ENCODE measurements at places on chromosomes 6 and 20.

DNA sequence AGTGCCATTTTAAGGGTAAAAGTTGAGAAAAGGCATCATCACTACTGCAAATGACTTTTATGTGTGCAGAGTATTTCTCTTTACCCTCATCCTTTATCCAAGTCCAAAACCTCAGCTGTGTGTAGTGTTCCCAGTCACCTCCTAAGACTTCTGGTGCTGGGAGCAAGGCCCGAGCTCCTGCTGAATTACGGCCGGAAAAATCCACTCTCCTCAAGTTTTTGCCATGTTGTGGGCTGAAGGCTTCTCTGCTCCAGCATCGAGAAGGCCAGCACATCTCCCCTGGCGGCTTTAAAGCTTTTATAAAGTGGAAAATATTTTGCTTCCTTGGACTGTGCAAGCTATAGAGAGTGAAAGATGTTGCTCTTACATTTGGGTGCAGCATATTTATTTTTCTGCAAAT, 153.2 kb upstream of the THBS2 start:
- DNase-seq, result no peak

DNA sequence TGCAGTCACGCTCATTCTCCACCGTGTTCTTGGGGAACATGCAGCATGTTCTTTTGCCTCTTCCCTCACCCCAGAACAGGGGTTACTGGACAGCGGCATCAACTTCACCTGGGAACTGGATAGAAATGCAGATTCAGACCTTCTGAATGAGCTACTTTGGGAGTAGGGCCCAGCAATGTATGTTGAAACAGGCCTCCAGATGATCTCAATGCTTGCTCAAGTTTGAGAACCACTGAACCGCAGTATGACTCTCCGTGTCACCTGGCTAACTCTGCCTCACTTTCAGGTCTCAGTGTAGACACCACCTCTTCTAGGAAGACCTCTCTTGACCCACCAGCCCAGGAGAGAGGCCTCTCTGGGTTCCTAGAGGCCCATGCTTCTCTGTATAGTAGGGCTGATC, 4.9 kb downstream of the TRIB3 start:
- DNase-seq, result no peak

DNA sequence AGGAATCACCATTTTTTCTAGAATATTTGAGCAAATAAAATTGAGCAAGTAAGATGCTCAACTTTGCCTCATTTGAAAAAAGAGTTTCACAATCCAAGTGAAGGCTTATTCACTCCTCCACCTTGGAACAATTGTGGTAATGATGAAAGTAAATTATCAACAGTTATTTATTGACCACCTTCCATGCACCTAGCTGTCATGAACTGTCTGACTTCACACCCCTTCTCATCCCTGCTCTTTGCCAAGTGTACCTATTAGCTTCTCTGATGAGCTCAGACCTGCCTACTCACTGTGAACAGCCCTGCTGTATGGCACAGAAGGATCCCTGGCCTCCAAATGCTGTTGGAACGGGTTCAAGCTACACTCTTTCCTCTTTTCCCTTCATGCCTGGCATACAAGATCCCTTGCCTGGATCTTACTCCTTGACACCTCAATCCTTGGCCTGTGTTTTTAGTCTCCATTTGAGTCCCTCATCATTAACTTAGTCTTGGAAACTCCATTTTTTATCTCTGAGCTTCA, 99.0 kb upstream of the PREP start:
- DNase-seq, result no peak

- DNase-seq, result no peak
Measured at GRCh38 chr6:51152594-51152993, 333.9 kb downstream of the TFAP2B start.

GRCh38 chr6:131309437-131309836, 174.2 kb downstream of the AKAP7 start:
- no peak for DNase-seq

DNA sequence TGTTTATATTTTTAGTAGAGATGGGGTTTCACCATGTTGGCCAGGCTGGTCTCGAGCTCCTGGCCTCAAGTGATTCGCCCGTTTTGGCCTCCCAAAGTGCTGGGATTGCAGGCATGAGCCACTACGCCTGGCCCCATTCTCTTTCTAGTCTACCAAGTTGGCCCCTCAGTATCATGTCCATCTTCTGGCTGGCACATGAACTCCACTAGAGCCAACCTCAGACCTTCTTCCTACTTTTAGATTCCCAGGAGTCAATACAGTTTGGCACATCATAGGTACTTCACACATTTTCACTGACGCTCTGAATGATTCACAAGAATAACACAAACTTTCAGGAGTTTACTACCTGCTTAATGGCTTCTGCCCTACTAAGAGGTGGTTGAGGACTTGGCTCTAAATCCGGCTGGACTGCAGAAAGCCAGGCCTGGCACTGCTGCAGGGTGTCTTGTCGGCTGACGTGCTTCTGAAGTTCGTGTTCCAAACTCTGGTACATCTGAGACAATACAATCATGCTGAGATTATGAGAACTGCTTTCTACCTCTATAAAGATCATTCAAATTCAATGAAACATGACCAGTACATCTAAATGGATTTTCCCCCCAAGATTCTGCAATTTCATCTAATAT, 293.3 kb downstream of the SYNE1 start:
- no peak for DNase-seq

DNA sequence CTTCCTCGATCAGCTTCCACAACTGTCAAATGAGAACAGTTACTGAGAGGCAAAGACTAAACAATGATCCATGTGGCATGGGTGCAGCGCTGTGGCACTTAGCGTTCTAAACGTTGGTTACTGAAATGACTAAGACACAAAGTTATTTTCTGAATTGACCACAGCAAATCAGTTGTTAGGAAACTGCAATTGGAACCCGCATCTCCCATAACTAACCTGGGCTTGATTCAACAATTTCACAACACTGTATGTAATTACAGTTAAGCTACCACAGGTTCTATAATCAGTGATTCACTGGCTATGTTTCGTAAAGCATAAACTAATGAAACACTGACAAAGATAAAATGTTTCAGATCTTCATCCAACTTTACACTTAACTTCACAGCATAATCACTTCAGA, 12.5 kb downstream of the WDR27 start:
- DNase-seq, result no peak

DNA sequence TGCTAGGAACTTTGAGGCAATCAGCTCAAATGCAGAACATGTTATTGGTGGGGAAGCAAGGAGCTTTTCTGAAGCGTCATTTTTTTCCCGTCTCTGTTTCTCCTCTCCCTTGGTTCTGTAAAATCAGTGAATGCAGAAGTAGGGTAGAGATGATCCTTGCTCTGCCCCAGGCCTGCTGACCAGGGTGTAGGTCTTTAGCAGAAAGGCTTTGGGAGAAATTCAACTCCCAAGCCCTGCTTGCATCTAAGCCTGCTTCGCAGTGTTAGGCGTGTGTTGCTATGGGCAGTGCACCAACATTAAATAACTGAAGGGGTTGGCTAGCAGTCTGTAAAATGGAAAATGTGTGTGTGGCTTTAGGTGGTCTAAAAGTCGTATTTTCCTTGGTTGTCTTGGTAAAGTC, 45.9 kb downstream of the SASH1 start:
- no peak for DNase-seq

- no peak for DNase-seq
Measured at GRCh38 chr20:17803765-17804164, 104.0 kb downstream of the BANF2 start.

GRCh38 chr6:102216232-102216631, 822.7 kb downstream of the GRIK2 start:
- no peak for DNase-seq

Measured in NCI-H510A (cell line).